Fibroblast of the aortic adventitia (primary cell): ENCODE measurements at places on chromosomes 1 and 21.

DNA sequence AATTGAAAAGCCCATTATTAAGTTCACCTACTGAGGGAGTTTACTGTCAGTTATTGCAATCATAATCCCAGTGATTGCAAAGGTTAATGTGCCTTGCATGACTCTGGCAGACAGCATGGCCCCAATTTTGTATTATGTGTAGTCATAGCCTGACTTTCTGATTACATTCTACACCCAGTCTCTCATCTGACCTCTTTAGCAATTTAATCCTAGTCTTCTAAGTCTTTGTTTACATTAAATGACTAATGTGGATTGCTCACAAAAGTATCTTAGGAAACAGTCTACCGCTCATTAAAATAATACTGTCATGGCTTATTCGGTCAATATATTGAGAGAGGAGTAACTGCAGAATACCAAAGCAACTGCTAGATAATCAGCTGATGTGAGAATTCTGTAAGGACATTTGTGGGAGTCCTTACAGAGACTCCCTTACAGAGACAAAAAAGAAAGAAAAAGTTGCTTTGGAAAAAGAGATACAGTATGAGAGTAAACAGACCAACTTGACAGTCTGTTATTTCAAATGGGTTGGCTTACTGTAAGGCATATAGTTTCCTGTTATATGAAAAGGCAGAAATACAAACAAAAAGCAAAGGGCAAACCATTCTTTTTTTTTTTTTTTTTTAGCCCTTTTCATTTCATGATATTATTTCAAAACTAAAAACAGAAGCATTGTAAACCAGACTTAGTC, 42.8 kb downstream of the SMG7 start:
- DNase-seq = peak; percentile 74

- peak; percentile 98 for DNase-seq
Observed at GRCh38 chr1:9289711-9290485, 2.8 kb upstream of the SPSB1 start.

GRCh38 chr1:157700732-157701131, at the start of gene FCRL3:
Gene FCRL3 (minus strand): TSS chr1:157700769. CDS start chr1:157700489, 280 bp downstream.
- DNase-seq = no peak

- no peak for DNase-seq
Observed at GRCh38 chr1:230747890-230748800, 957 bp downstream of the CAPN9 start.

- peak; percentile 80 for DNase-seq
Observed at GRCh38 chr1:224223819-224224714, 41.0 kb downstream of the DEGS1 start.

GRCh38 chr1:37036667-37037053, 2.3 kb upstream of the GRIK3 start:
- no peak for DNase-seq

DNA sequence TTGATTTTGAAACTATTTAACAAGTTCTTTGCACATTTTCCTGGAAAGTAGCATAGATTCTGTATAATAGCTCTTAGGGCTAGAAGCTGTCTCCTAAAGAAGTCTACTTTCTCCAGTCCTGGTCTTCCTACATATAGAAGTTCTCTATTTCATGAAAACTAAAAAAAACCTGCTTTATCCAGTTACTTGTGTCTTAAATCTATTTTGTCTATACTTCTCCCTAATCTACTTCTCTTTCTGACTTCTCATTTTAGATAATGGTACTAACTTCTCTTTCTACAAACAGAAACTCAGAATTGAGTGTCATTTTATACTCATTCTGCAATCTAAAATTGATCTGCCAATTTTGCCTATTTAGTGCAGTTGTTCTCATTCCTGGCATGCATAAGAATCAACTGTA, 28.7 kb downstream of the PDE4B start:
- DNase-seq = no peak

DNA sequence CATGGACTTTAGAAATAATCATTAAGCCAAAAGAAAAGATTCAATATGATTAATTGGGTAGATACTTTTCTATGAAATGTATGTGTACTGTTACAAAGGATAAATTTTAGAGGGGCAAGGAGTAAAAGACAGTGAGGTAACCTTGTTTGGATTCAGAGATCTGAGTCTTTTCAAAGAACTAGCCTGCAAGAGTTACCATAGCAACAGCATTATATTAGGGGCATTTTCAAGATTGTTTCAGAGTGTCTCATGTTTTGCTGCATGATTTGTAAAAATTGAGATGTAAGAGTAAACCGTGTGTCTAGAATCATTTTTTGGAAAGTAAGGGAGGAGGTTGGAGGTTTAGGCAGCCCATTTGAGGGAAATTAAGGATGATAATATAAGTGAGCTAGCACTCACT, 70.6 kb upstream of the KIAA1614 start:
- peak; percentile 68 for DNase-seq

DNA sequence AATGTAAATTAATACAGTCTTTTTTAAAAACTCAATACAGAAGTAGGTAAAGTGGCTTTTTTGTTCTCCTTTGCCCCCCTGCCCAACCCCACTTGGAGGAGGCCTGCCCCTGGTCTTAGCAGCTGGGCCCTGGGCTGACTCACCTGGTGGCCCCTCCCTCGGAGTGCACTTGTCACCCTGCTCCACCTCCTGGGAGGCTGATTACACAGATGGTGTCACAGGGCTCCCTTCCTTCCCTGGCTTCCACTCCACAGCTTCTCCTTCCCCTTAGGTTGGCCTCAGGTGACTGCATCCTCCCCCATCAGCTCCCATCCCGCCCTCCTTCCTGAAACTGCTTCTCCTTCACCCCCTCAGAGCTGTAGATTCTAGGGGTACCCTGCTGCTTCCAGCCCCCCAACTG, 11.7 kb upstream of the CAPN9 start:
- no peak for DNase-seq

- peak; percentile 20 for DNase-seq
Observed at GRCh38 chr1:31064111-31064717, 1.3 kb downstream of the PUM1 start.

DNA sequence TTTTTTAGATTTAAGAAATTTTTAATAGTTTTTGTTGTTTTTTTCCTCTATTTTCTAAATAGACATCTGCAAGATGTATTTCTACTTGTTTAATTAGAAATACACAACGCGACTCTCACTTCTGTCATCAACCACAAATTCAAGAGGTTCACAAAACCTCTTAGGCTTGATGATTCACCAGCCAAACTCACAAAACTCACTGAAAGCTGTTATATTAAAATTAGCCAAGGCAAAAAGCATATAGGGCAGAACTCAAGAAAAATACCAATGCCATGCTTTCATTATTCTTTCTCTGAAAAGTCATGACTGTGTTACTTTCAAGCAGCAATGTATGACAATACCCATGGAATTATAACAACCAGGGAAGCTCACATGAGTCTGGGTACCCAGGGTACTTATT, 487.0 kb upstream of the RGS18 start:
- no peak for DNase-seq

GRCh38 chr1:236514703-236515442, 8.9 kb upstream of the LGALS8 start:
- no peak for DNase-seq

DNA sequence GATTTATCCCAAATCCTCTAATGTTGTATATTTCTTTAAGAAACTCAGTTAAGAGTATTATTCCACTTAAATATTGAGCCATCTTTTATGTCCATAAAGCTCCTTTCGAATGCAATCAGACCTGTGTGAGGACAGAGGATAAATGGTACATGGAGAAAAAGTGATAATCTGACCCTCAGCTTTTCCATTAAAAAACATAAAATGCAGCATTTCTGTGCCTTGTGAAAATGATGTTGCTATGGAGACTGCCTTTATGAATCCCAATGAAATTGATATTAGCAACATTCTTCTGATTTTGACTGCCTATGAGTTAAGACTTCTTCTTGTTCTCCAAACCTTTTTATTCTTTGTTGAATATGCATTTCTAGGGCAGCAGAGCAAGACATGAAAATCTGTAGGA, 44.1 kb upstream of the CYYR1 start:
- DNase-seq = no peak

GRCh38 chr1:205967554-205968335, 24.5 kb upstream of the SLC26A9 start:
- DNase-seq = no peak

DNA sequence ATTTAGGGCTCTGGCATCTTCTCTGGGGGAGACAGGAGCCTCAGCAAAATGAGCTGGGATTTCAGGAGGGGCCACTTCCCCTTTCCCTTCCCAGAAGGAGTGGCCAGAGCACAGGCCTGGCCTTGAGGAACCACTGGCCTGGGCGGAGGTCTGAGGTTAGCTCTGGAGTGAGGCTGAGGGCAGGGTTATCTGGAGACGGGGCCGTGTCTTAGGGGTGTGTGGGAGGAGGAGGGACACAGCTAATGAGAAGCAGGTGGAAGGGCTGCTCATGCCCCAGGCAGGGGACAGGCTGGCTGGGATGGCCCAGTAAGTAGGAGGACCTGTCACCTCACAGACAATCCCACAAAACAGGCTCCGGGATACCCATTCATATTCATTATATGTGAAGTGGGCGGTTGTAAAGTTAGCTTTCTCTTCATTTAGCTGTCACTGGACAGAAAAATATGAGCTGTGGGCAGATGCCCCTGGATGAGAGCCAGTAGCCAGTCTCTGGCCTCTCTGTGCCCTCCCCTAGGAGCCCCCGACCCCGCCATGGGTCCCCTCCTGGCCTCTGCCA, 12.4 kb downstream of the ALX3 start:
- no peak for DNase-seq

GRCh38 chr1:8754993-8755392, 62.4 kb downstream of the RERE start:
- DNase-seq = no peak

DNA sequence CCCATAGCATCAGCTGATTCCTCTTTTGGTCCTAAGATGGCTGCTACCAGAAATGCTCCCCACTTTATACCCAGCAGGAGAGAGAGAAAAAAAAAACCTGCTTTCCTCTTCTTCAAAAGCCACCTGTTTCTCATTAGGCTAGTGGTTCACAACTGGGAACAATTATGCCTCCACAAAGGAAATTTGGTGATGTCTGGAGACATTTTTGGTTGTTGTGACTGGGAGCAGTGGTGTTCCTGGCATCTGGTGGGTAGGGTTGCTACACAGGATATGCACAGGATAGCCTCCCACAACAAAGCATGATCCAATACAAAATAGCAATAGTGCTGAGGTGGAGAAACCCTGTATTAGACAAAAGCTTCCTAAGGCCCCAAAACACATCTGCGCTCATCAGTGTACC, 38.5 kb upstream of the SGIP1 start:
- peak; percentile 49 for DNase-seq

DNA sequence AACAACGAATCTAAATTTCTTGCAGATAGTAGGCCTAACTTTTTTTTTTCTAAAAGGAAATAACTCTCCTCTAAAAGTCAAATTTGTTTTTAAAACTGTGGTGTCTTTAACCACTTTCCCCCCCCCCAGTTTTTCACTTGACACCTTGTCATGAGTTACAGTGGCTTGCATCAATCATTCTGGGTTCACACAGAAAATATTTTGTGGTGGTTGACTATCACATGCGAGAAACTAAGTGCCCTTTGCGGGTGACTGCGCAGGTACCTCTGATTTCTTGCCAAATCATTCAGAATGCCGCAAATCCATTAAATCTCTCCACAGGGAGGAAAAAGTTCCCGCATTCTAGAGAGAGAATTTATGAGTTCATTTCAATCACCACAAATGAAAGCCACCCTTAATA, 23.8 kb upstream of the SAMSN1 start:
- no peak for DNase-seq

GRCh38 chr1:28139025-28139712, 37.3 kb downstream of the PTAFR start:
- DNase-seq = peak; percentile 73

GRCh38 chr21:42674351-42674940, 21.0 kb downstream of the PDE9A start:
- no peak for DNase-seq

DNA sequence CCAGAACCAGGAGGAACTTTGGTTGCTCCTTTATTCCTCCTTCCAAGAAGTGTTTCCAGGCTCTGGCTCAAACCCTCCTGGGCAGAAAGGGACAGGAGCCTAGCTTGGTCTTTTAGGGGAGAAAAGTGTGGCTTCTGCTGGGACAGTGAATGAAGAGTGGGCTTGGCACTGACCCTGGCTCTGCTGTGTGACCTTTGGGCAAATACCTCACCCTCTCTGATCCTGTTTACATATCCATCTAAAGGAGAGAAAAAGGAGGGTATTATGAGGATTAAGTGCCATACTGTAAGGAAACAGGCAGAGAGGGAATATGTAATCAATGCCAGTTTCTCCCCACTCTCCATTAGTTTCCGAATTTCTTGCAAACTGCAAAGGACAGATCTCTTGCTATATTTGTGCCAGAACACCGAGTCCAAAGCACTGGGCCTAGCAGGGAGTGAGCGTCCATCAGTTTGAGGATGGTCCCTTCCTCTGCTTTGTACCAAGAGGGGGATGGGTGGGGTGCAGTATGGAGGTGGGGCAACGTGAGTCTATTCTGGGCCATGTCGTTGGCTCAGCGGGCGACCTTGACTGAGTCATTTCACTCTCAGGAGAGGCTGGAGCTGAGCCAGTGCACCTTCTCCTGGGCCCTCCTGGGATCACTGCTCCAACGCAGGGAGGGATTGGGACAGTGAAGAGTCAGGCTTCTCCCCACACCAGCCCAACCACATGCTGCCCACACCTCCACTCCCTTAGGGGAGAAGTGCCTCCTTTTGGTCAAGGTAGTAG, 38.4 kb downstream of the IGSF21 start:
- DNase-seq = no peak

GRCh38 chr1:231390071-231390470, 32.0 kb downstream of the EGLN1 start:
- peak; percentile 72 for DNase-seq

- no peak for DNase-seq
Observed at GRCh38 chr1:111857194-111857651, 101.5 kb downstream of the DDX20 start.

DNA sequence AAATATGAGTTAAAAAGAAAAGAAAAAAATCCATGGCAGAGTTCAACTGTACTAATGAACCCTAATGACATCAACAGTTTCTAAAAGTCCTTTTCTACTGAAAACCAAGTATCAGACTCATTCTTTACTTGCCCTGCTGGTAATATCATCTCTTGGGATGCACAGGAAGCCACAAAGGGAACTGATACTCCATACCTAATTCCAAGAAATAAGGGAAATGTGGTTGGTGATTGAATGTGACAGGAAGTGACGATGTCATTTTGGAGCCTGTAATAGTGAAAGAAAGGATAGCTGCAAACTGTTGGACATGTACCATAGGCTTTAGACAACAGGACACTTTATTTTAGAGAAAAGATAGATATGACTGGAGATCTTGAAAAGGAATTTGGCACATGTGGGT, 98.7 kb upstream of the VAV3 start:
- DNase-seq = no peak

GRCh38 chr1:75554181-75554580, 56.7 kb downstream of the SLC44A5 start:
- DNase-seq = no peak

DNA sequence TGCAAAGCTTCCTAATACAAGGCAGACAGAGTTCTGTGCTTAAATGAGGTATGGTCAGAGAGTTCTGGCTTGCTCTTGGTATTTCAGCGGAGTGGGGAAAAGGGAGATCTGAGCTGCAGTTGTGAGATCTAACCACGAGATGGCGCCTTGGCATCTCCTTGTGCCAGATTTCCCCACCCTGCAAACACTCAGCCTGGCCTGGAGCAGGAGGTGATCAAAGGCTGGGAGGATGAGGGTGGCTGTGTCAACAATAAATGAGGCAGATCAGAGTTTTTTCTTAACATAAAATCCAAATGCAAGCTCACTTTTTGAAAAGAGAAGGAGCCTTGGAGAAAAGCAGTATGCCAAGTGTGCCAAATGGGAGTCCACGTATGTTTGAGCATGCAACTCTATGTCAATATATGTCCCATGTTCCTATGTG, 4.1 kb upstream of the TFAP2E start:
- peak; percentile 76 for DNase-seq
